SHP77 (cell line): ENCODE measurements at places on chromosomes 2 and 18.

- DNase-seq, result no peak
Observed at GRCh38 chr18:9091066-9091476, 11.4 kb upstream of the NDUFV2 start.

DNA sequence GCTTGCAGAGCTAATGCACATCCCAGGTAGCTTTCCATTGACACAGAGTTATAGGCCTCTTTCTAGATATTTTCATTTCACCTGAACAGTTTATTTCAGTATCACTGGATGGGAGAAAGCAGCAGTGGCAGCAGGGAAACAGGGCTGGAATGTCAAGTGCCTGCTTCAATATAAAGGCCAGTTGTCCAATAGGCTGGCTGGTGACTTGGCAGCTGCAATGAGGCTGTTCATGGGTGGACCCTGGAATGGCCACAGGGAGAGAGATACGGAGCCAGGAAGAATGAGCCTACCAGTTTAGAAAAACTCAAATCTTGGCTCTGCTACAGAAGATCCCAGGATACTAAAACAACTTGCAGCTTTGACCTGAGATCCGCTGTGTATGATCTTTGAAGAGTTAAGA lies 185.0 kb downstream of the BCL11A start:
- DNase-seq, result no peak

GRCh38 chr2:159106109-159106508 lies 137.7 kb downstream of the TANC1 start:
- DNase-seq, result no peak

- DNase-seq, result no peak
Observed at GRCh38 chr2:226414335-226414734, 385.3 kb downstream of the IRS1 start.

GRCh38 chr2:240397924-240398645 lies 37.4 kb upstream of the GPC1 start:
- no peak for DNase-seq

GRCh38 chr2:83464444-83464843 lies 994.6 kb downstream of the SUCLG1 start:
- DNase-seq, result no peak

GRCh38 chr2:17482651-17483050 lies 35.6 kb downstream of the RAD51AP2 start:
- no peak for DNase-seq

- no peak for DNase-seq
Observed at GRCh38 chr2:27815860-27816438, 44.4 kb downstream of the MRPL33 start.

DNA sequence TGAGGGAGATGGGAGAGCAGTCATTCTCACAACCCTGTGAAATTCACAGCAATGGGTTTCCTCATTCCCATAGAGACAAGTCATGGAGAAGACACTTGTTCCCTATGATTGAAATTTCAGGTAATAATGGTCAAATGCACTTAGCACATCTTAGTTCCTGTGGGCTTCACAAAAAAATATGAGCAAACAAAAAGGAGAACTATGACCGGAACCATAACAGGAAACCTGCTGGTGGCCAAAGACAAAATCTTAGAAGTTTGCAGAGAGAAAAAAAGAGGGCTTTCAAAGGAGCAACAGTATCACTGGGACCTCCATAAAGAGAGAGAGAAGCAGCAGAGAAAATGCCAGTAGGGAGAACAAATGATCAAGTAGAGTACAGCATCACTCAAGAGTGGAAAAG lies 138.9 kb upstream of the APCDD1 start:
- DNase-seq, result no peak

DNA sequence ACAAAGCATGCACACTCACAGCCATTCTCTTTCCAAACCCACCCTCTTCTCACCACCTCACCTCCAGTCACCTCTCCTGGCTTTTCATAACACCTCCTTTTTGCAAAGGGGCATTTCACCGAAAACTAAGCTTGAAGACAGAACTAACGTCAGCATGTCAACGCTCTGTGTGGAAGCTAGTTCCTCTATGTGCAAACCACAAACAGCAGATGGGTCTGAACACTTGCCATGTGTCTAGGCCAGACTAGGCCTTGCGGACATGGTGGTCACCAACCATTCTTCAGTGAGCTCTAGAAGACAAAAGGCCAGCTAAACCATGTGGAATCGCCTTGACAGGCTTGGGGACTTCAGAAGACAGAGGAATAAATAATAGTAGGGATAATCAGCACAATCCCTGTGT lies 148.5 kb downstream of the TXNL1 start:
- no peak for DNase-seq

DNA sequence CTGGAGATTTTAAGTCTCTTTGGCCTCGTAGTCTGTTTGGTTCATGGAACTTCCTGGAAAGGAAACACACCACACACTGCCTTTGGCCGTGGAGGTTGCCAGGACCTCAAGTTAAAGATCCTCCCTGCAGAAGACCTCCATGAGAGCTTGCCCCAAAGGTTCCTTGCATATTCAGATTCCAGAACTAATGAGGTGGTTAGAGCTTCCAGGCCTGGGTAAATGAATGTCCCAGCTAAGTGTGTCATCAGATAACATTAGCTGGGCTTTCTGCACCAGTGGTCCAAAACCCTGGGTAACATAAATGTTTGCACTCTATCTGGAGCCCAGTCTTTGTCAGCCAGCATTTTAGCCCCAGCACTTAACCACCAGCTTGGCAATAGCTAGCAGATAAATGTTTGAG lies 122.1 kb upstream of the EML6 start:
- DNase-seq, result no peak

DNA sequence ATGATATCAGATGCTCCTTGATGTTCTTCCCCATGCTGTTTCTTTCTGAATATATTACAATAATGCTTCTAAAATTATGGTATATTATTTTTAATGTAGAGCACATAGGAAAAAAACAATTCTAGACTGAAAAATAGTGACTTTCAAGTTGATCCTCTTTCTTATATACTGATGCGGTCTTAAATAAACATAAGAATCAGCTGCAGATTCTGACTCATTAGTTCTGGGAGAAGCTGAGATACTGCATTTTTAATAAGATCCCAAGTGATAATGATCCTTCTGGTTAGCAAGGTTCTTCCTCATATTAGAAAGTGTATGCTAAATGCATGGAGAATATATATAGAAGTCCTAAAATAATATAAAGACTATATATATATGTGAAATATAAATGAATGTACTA lies 124.9 kb downstream of the XIRP2 start:
- no peak for DNase-seq

DNA sequence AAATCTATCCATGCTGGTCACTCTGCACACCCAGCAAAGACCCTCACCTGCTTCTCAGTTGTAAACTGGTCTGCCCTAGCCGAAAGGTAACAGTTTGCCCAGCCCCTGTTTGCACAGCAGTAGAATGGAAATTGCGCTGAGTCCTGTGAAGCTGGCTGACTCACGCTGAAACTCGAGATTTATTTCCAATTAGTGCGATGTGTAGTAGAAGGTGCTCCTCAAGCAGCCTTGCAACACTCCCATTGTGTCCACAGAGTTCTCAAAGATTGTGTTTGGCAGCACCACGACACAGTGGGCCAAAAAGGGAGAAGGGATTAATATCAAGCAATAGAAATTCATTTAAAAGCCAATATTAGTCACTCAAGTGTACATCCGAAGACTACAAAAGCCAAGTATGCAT lies 21.7 kb upstream of the APCDD1 start:
- DNase-seq, result peak; percentile 8

DNA sequence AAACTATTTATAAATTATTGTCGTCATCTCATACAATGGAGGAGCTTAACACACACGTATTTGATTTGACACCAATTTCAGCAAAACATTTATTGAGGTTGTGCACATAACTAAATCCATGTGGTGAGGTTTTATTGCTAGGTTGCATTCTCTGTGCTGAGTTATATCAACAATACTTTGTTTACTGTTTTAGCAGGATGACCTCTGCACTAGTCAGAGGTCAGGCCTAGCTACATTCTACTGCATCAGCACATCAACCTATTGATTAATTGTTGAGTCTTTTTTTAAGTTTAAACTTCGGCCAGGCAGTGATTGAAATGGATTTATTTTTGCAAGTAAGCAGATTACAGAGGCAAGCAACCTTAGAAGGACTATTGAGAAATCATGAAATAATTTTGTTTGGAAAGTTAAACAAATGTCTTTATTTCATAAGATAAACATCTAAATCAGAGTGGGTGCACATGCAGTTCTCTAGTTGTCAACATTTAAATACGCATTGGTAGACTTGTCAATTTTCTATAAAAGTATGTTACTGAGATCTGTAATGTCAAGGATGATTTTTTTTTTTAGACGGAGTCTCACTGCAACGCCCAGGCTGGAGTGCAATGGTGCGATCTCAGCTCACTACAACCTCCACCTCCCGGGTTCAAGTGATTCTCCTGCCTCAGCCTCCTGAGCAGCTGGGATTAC lies 75.2 kb upstream of the CD28 start:
- no peak for DNase-seq

DNA sequence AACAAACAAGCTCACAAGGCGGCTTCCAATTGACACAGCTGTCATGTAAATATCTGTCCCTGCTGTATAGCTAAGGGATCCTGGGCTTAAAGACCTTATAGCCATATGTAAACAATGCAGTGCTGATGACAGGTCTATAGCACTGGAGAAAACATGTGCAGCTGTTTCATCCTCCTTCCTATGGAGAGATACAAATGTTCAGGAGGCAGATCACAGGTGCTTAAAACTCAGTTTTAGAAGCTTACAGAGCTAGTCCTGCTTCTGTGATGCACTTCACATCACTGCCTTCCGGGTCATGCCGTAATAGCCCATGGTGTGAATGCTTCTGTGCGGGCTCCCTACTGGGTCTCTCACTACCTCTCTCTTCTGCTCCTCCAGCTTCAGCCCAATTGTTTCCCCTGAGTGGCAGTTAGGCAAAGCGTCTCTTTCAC lies 262.4 kb upstream of the CHST9 start:
- DNase-seq, result peak; percentile 75

DNA sequence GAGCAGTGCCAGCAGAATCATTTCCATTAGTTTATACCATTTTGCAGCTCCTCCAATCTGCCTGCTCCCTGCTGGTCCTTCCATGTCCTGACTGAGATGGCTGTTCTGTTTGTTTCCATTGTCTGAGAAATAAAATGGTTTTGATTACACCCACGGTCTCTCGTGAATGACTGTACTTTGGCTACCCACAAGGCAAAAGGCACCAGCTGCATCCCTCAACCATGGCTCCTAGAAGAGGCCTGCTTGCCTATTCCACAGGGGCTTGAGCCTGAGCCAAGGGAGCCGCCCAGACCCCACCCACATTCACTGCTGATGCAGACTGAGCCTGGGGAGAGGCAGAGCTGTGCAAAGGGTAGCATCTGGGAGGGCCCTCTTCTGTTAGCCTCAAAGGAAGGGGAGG lies 31.2 kb downstream of the MARCHF4 start:
- DNase-seq, result no peak

- DNase-seq, result no peak
Observed at GRCh38 chr2:208189069-208189809, 591 bp downstream of the C2orf80 start.

- DNase-seq, result no peak
Observed at GRCh38 chr2:201378496-201379397, 21.6 kb upstream of the FLACC1 start.

- peak; percentile 98 for DNase-seq
Observed at GRCh38 chr2:53515435-53516332, 251.9 kb upstream of the CHAC2 start.

DNA sequence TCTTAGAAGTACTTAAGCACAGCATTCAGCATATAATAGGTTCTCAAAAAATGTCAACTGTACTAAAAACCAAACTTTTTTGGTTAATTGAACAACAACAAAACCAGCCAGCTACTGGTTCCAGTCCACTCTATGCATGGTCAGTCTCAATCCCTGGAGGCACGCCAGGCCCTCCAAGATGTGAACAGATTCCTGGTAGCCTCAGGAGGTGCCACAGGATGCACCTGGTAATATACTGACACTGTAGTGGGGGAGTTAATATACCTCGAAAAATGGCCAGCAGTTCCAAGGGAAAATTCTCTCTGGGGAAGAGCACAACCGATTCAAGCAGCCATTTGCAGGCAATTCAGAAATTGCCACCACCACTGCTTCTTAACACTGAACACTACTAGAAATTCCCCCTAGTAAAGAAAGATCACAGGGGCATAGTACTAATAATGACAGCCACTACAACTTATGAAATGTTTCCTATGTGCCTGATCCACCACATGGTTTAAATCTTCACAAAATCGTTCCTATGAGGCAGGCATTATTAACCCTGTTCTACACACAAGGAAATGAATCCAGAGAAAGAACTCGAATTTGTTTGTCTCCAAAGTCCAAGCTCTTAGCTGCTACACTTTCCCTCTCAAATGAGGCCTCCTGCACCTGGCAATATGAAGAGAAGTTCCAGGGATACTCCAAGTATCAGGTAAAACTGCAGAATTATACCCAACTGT lies 3.4 kb downstream of the MGAT4A start:
- no peak for DNase-seq

DNA sequence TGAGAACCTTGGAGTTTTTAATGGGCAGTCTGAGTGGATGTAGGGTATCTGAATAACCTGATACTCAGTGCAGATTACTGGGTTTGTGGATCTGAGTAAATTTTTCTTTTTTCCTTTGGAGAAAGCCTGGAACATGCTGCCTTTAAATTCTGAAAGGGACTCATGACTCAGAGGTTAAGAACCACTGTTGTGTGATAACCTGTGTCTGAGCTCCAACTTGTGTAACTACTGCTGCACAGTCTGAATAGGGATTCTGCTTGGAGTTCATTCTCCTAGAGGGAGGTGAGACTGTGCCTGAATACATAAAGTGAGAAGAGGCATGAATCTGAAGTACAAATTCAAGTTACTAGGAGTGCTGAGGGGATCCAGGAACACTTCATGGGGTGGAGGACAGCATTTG lies 36.2 kb downstream of the KDM3A start:
- no peak for DNase-seq

DNA sequence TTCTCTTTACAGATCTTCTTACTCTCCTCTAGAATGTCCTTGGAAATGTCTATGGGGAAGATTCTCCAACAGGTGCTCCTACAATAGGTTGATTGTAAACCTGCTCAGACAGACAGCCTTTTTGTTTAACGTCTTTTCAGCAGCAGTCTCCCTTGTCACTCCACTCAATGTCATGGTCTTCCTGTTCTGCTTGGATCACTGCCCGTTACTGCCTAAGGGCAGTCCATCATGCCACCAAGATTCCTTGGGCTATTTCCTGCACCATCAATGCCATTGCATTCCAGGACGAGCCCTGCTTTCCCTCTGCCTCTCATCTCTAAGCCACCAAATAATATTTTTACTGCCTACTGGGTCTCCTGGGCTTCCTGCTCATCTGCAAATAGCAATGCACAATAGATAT lies 97.4 kb upstream of the GALNT5 start:
- DNase-seq, result no peak

DNA sequence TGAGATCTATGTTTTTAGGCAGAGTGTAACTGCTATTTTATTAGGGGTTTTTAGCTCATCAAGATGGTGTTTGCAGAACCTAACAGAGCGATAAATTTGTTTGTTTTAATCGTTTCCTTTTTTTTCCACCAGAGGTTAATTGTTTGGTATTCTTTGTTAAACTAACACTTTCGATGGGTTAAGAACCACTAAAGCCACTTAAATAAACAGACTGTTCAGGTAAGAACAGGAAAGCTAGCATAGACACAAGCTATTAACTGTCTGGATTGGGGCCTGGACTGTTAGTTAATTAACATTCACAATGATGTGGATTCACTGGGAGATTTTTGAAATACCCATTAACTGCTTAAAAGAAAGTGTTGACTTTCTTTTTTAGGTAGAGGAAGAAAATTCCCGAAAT lies 209.0 kb upstream of the COPS8 start:
- no peak for DNase-seq
